GM23338 (cell line): ENCODE measurements at places on chromosomes 11 and 22. TPM values are rescaled to one million over a fixed set of nuclear protein-coding genes. Genes with fewer than 3 reads are reported as not detected.

Gene USH1C
- polyA plus RNA-seq: 1.8 and 2.7 TPM in 2 replicates

Gene RIMBP3B
- polyA plus RNA-seq: 0.09 and 0.21 TPM in 2 replicates

Gene CD248
- polyA plus RNA-seq: 2.4 and 2.7 TPM in 2 replicates

Gene OSBP2
- polyA plus RNA-seq: 1.7 and 2.1 TPM in 2 replicates

Gene CATSPER1
- polyA plus RNA-seq: not detected in 2 replicates

Gene HBE1
- polyA plus RNA-seq: not detected in 2 replicates
